ENCODE measurements at places on chromosomes 6 and 20.

DNA sequence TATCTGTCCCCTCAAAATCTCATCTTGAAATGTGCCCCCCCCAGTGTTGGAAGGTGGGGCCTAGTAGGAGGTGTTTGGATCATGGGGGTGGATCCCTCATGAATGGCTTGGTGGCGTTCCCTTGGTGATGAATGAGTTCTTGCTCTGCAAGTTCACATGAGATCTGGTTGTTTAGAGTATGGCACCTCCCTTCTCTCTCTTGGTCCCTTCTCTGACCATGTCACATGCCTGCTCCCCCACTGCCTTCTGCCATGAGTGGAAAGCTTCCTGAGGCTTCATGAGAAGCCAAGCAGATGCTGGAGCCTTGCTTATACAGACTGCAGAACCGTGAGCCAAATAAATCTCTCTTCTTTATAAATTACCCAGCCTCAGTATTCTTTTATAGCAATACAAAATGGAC lies 70.9 kb downstream of the MAN1A1 start:
- DNase-seq, result no peak

GRCh38 chr6:24490948-24491347 lies 1.6 kb upstream of the GPLD1 start:
- DNase-seq, result no peak

DNA sequence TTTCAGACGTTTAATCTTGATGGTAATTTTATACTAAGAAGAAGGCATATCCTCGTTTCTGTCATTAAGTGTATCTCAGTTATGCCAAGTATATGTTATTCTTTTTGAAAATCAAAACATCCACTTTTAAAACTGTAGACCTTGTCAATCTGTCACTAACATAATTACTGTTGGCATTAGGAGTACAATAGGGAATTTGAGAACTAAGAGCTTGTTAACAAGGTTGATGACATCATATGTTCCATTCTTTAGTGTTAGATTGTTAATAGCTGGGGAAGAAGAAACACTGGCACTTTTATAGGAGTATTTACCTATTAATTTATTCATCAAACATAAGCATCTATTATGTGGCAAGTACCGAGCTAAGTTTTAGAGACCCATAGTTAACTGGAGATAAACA lies 76.2 kb downstream of the MAP3K4 start:
- DNase-seq, result no peak

- DNase-seq, result no peak
Measured at GRCh38 chr20:49742948-49743347, 29.3 kb upstream of the B4GALT5 start.

- DNase-seq, result no peak
Measured at GRCh38 chr6:134346932-134347545, 29.1 kb upstream of the SGK1 start.

All from EL (cell line).